ENCODE measurements at places on chromosomes 5 and 9.

GRCh38 chr5:34639852-34640626 is 16.1 kb upstream of the RAI14 start:
- DNase-seq = no peak

DNA sequence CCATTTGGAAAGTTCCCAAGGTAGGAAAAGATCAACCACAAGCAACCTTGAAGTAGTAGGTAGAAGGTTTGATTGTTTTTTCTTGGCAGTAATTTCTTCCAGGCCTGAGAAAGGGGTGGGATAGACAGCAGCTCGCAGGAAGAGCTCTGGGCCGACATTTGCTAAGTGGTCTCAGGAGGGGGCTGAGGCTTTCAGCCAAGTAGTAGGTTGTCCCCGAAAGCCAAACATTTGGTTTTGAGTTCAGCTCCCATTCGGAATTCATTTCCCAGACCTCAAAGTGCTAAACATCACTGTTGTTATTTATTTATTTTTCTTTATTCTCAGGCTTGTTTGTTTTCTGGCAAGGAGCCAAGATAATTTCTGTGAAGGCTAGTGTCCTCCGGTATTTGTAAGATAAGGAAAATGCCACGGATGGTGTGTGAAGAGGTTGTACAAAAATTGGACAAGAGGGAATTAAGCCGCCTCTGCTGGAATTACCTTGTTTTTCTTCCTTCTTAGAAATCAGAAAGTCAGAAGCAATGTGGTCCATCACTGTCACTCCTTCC is 112.1 kb downstream of the KIF4B start:
- DNase-seq = no peak

DNA sequence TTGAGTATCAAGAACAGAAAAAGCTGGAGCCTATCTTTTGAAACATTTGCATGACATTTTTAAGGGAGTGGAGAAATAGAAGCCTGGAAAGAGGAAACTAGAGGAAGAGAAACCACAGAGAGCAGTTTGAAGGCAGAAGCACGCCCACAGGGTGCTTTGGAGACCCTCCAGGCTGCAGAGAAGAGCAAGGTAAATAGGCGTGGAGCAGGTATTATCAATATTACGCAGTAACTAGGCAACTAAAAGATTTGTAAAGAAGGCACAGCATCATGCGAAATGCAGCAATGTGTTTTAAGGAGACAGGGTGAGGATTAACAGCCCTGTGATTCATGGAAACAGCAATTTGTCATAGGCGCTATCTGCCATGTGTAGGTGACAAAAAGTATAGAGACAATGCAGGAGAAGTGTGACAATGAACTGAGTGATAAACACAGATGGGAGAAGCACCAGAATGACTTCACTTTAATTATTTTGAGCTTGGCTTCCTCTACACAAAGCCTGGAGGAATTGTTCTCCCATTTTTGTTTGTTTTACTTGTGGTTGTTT is 281.2 kb downstream of the BRINP1 start:
- no peak for DNase-seq

GRCh38 chr5:150066901-150067396 is 19.4 kb downstream of the CSF1R start:
- DNase-seq = peak; percentile 77

- no peak for DNase-seq
These were observed 29.9 kb downstream of the SKP2 start for GRCh38 chr5:36181774-36182173.

- peak; percentile 17 for DNase-seq
These were observed 351.4 kb downstream of the SEMA5A start for GRCh38 chr5:9194509-9194908.

GRCh38 chr5:39412721-39413394 is 11.9 kb downstream of the DAB2 start:
- DNase-seq = peak; percentile 85

DNA sequence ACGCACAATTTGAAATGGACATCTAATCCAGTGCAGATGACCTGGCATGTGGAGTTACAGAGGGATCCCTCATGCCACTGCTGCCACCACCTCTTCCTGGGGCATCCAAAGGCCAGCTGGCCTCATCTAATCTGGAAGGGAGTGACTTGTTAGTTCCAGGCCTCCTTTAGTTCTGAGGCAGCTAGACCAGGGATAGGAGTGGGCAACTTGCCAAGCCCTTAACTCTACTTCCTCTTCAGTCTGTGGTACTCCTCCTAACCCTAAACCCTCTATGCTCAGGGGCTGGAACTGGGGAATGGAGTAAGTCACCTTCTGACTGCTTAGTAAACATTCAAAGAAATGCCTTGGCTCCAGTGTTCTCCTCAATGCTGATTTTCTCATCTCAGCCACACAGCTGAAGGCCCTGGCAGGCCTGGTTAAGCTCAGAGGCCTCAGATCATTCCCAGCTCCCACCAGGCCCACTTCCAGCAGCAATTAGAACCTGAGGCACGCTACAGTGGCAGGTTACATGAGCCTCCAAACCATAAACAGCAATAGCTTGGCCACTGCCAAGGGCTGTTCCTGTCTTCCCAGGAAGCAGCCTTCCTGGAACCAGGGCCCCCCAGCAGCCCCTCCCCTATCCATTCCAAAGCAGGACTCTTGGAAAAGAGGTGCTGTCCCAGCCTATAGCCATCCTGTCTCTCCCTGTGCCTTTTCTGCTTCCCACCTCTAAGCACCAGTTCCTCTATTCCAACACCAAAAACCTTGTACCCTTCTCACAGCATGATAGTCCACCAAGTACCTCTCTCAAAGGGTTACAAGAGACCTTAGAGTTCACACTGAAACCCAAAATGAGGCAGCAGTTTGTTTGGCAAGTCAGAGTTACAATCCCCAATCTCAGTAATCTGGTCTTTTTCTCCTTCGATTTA is 2.0 kb downstream of the EIF4EBP3 start:
- peak; percentile 20 for DNase-seq

- DNase-seq = no peak
These were observed 74.1 kb upstream of the CCL21 start for GRCh38 chr9:34783951-34784487.

GRCh38 chr5:21818370-21818720 is 1034.8 kb downstream of the CDH12 start:
- no peak for DNase-seq

DNA sequence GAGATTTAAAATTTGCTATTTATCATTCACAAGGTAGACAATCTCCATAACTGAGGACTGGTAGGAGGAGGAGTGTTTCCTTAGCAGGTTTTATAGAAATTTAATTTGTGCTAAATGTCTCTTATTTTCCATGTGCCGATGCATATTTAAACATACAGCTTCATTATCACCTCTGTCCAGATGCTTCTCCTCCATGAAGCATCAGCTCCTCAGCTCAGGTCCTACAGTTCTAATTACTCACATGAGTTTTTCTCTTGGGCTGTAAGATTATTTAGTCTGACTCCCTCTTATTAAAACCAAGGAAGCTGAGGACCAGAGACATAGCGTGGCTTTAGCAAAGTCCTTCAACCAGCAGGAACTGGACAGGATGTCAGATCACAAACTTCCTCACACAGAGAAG is 300.2 kb upstream of the PANK3 start:
- no peak for DNase-seq

DNA sequence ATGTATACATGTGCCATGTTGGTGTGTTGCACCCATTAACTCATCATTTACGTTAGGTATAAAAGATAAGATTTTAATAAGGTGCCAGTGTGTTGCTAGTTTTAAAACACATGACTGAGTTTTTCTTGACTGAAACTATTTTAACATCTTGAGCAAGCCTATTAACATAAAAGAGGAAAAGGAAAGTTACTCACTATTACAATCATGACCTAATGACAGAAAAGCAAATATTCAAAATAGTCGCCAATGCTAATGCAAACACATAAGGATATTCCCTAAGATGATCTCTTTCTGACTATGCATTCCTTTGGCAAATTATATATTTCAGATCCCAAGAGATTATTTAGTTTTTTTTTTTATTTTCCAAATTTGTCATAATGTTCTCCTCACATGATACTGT is 5.8 kb upstream of the OR13C2 start:
- no peak for DNase-seq

DNA sequence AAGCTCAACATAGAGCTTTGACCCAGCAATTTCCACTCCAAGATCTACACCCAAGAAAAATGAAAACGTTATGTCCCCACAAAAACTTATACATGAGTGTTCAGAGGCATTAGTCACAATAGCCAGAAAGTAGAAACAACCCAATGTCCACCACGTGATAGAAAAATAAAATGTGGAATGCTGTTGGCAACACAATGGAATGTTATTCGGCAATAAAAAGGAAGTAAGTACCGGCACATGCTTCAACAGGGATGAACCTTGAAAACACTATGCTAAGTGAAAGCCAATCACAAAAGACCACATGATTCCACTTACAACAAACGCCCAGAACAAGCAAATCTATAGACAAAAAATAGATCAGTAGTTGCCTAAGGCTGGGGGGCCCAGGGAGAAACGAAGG is 6.0 kb downstream of the UBQLN1 start:
- DNase-seq = peak; percentile 69

GRCh38 chr9:35481347-35481975 is 8.4 kb upstream of the RUSC2 start:
- peak; percentile 76 for DNase-seq

DNA sequence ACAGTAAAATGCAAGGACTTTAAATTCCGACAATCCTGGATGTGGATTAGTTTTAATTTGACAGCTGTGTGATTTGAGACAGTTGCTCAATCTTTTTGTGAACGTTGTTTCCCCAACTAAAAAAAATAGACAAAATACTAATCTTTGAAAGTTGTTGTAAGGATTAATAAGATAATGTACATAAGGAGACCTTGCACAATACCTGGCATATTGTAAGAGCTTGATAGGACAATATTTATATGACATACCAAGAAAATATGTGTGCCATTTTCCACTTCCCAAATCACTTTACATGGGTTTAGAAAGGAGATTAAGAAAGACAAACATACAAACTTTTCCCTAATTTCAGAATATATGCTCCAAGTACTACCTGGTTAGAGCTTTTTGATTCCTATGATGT is 25.3 kb downstream of the ARRDC3 start:
- DNase-seq = peak; percentile 35

GRCh38 chr5:142740474-142741242 is 29.5 kb upstream of the ARHGAP26 start:
- peak; percentile 72 for DNase-seq

GRCh38 chr5:43232943-43233833 is 41.2 kb downstream of the NIM1K start:
- DNase-seq = no peak

- DNase-seq = peak; percentile 74
These were observed 8.7 kb upstream of the GFRA3 start for GRCh38 chr5:138282920-138283742.

- DNase-seq = peak; percentile 57
These were observed 107.4 kb downstream of the SCAMP1 start for GRCh38 chr5:78467752-78468357.

- peak; percentile 64 for DNase-seq
These were observed 54.9 kb downstream of the NDST1 start for GRCh38 chr5:150562832-150563231.

GRCh38 chr9:18397076-18397475 is 76.9 kb upstream of the ADAMTSL1 start:
- no peak for DNase-seq

DNA sequence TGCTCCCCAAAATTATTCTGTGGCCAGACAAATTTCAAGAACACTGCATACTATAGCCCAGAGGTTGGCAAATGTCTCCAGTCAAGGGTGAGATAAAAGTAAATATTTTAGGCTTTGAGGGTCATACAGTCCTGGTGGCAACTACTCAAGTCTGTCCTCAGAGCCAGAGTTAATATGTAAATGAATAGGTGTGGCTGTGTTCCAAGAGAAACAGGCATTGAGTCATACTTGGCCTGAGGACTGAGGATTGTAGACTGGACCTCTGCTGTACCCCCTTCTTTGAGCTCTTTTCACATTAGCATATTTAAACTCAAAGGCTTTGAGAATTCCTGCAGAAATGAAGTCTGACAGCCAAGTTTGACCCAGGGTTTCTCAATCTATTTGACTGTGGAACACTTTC is 129.2 kb upstream of the PTCH1 start:
- no peak for DNase-seq

DNA sequence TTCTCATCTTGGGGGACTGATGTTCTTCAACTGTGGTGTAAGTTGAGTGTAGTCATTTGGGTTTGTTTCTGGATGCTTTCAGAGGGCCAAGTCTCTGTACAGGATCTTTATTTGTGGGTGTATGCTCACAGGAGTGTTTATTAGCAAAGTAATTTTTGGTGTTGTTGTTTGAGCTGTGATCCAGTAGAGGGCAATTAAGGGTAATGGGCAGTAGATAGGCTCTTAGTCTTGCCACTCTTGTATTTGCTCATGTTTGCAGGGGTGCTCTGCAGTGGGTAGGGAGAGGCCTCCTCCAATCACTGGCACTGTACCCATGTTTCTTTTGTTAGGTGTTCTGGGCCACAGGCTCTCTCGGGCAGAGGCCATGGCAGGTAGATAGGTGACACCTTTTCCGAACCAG is 45.9 kb upstream of the ITGA2 start:
- DNase-seq = peak; percentile 31

- no peak for DNase-seq
These were observed 25.6 kb downstream of the SLC12A2 start for GRCh38 chr5:128109138-128109537.

DNA sequence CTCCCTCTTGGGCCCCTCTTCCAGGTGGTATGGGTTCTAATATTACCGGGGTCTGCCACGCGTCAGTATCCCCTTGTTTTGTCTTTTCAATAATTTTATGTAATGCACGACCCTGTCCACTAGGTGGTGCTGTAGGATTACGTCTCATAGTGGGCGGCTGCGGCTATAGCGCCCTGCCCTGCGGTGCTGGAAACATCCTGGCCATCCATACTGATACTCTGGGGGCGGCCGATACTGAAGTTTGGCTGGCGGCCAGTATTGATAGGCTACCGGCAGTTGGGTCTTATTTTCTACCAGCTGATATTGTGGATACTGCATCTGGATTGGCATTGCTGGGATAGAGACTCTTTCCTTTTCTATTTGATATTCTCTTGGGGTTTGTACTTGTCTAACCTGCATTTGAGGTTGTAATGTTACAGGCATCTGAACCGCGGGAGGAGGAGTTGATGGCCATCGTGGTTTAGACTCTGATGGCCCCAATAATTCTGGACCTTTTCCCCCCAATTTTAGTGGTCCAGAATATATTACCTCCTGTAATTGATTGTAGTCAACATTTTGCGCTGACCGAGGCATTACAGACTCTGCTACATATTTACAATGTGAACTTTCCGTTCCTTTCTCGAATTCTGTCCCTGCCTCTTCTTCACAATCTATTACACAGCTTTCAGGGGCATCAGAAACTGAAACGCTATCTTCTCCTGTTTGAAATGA is 3.3 kb upstream of the TMEM141 start:
- DNase-seq = peak; percentile 55

DNA sequence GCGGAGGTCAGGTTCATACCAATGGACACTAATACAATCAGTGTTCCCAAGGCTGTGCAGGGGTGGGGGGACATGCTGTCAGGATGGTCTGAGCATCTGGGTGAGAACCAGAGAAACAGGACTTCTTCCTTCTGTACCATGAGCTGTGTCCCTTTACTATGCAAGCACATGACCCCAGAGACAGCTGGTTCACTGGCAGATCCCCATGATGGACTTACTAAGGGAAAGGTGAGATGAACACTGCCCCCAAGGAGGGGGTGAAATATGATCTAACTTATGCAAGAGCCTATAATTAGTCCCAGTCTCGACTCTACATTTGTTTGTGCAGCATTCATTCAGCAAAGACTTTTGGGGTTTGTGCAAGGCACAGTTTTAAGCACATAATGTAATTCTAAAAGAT is 91.4 kb downstream of the LIFR start:
- no peak for DNase-seq

Measured in epithelial cell of esophagus (primary cell).